T follicular helper cell (primary cell): ENCODE measurements at places on chromosomes 11 and 22.
A peak's percentile ranks its signal among the peaks of the same experiment; 100 is the strongest.

GRCh38 chr11:60890696-60891095 lies 15.7 kb downstream of the PRPF19 start:
- DNase-seq = no peak

DNA sequence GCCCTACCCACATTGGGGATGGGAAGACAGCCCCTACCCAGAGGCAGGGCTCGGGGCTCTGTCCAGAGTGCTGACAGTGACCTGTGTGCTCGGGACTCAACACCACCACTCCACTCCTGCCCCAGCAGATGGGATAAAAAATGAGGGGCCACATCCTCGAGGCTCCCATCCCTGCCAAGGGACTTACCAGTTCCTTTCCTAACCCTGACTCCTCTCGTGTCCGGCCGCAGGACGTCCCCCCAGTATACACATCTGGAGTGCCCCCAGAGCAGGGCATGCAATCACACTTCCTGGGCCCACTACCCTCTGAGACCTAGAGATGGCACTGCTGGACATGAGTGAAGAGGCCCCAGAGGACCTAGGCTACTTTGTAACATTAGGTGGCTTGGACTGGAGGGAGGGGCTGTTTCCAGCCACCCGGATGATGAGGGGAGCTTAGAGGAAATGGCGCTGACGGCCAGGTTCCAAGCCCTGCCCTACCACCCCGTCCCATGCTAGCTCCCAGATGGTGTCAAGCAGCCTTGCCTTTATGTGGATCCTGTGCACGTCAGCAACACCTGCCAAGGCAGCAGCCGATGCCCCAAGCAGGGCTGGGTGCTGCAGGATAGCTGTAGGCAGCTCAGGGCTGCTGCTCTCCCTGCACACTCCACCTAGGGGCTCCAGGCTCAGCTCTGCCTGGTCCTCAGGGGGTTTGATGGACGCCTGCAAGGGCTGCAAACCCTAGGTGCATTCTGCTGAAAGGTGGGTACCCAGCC lies 86.6 kb downstream of the DGCR2 start:
- DNase-seq = no peak

- no peak for DNase-seq
Observed at GRCh38 chr22:32818446-32819115, 17.1 kb downstream of the TIMP3 start.

- no peak for DNase-seq
Observed at GRCh38 chr11:130787973-130788570, 128.2 kb downstream of the SNX19 start.

- DNase-seq = no peak
Observed at GRCh38 chr11:117218133-117218915, 13.5 kb downstream of the PCSK7 start.

- DNase-seq = no peak
Observed at GRCh38 chr22:22866381-22867111, 21.1 kb upstream of the IGLL5 start.

DNA sequence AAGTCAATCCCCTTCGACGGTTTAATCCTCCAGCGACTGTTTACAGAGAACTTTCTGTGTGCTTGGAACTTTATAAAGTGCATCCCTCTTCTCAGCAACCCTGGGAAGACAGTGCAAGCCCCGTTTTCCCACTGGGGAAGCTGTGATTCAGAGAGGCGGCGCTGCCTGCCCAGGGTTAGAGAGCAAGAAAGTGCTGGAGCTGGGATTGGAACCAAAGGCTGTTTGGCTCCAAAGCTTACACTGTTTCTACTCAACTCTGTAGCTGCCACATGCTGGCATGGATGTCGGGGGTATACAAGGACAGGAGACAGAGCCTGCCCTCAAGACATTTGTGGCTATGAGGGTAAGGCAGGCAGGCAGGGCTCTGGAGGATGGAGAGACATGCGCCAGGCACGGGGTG lies 13.0 kb downstream of the FBLN1 start:
- DNase-seq = no peak

- DNase-seq = no peak
Observed at GRCh38 chr11:30617762-30618161, 31.6 kb upstream of the MPPED2 start.

GRCh38 chr11:123564221-123564620 lies 90.2 kb downstream of the SCN3B start:
- DNase-seq = no peak

DNA sequence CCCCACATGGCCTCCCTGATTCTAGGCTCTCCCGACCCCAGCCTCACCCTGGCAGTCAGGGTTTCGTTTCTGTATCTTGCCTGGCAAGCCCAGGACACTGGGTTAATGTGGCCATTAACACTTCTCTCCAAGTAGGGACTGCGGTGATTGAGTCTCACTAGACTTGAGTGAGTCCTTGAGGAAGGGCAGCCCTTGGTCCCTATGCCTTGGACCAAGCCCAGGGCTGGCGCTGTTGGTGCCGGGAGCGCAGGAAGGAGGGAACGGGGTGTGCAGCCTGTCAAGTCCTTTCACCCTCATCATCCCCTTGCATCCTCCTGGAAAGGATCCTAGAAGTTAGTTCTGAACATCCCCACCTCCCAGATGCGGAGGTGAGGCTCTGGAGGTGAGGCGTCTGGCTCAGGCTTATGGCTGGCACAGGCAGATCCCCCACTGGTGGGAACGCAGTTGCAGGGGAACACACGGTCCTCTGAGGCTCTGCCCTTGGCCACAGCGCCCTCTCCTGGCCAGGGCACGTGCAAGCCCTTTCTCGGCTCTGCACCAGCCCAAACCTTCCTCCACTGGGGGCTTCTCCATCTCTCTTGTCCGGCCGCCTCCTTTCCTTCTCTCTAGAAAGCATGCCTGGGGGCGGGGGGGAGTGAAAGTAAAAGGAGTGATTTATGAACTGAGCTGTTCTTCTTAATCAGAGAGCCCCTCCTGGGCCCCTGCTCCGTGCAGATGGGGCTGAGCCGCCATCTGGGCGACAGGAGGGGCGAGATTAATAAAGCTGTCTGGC lies 56.7 kb downstream of the TP53I11 start:
- peak; percentile 31 for DNase-seq

GRCh38 chr11:57315491-57315890 lies 9.3 kb downstream of the TNKS1BP1 start:
- no peak for DNase-seq

GRCh38 chr22:43235445-43236409 lies 48.8 kb upstream of the TTLL12 start:
- no peak for DNase-seq
